ENCODE measurements at places on chromosomes 11 and 22. TPM values are rescaled to one million over a fixed set of nuclear protein-coding genes. Genes with fewer than 3 reads are reported as not detected.

DNA sequence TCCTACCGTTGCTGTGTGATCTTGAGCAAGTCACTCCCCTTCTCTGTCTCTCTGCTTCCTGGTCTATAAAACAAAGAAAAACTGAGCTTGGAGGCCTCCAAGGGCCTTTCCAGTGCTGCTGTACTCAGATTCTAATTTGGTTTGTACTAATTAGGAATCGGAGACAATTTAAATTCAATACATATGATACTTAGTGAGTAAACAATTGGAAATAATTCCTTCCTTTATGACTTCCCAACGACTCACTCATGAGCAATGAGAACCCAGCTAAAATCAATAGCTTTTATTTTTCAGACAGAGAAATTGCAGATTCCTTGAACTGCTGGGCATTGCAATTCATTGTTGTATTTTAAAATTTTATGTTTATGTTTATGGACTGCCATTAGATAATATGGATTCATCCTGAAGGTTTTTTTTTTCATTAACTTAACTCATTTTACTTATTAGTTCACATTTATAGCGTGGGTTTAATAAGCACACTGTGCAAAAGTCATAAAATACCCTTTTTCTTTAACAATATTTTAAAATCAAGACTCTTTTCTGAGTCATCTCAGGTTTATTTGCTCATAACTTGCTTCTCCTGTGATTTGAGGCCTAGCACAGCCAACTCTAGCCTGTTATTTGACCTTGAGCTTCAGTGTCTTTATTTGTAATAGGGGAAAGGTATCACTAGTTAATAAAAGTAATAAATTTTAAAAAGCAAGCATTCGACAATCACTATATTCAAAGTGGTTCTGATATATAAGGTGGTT, 95.8 kb downstream of the TP53I11 start:
- DNase-seq: no peak
- H3K4me3 ChIP-seq: no peak overlapping the region
- H3K4me1 ChIP-seq: peaks cover 25% of the 10 kb centered on the region
- no peaks in the 10 kb centered on the region for H3K36me3 ChIP-seq
- no peak overlapping the region for H3K27ac ChIP-seq

- no peaks in the 10 kb centered on the region for H3K36me3 ChIP-seq
- H3K4me1 ChIP-seq: peaks cover 3% of the 10 kb centered on the region
- no peak for DNase-seq
Measured at GRCh38 chr11:106668147-106668546, 350.1 kb downstream of the GUCY1A2 start.

DNA sequence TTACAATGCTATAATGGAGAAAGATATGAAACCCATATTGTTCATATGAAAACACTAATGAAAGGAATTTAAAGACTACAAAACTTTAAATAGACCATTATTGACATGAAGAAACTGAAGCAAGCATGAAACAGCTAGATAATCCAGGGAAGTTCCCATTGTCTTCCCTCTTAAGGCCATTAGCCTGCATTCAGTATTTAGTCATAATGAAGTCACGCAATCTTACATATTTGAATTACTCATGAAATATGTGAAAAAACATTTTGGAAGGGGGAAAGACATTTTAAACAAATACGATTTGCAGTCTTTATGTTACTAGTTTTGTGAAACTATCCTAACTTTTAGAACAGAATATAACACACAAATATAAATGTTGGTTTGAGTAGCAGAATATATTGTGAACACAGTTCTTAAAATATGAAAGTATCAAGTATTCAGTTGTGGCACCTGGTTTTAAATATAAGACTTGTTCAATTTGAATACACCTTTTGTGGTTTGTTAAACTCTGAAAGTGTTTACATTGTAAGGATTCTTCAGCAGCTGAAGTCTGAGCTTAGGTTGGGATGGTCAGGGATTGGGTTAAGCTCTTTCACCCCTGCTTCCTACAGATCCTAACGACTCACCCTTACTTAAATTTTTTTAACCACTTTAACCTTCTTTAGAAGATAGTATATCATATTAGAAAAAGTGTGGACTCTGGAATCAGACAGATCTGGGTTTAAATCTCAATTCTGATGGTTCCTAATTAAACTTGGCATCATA, 500.3 kb upstream of the TENM4 start:
- no peaks in the 10 kb centered on the region for H3K27me3 ChIP-seq
- no peak for DNase-seq
- H3K27ac ChIP-seq: no peak overlapping the region
- no peaks in the 10 kb centered on the region for H3K36me3 ChIP-seq
- no peak overlapping the region for H3K4me3 ChIP-seq
- H3K4me1 ChIP-seq: peaks cover 5% of the 10 kb centered on the region

TSPAN32 gene
- total RNA-seq: not detected

UBE4A gene
- 34.5 TPM for total RNA-seq

APOA1 gene
- 0.48 TPM for total RNA-seq

All from H1 (cell line).